ENCODE measurements at places on chromosomes 11 and 22.

DNA sequence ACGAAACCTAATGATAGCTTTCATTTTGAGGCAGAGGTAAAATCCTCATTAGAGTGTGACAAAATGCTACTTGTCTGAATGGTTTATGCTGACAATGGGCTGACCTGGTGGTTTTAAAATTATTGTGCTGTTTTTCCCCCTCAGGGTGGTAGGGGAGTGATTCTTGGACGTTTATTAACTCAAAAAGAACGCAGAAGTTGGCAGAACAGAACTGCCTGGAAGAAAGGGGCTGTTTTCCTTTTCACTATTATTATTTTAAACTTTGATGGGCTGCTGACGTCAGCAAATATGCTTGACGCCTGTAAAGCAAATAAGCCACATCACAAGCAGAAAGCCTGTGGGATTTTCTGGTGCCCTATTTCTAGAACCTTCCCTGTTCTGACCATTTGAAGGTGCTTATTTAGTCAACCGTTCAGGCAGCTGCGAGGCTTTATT lies 4.0 kb downstream of the RASSF10 start:
- no peak for DNase-seq

DNA sequence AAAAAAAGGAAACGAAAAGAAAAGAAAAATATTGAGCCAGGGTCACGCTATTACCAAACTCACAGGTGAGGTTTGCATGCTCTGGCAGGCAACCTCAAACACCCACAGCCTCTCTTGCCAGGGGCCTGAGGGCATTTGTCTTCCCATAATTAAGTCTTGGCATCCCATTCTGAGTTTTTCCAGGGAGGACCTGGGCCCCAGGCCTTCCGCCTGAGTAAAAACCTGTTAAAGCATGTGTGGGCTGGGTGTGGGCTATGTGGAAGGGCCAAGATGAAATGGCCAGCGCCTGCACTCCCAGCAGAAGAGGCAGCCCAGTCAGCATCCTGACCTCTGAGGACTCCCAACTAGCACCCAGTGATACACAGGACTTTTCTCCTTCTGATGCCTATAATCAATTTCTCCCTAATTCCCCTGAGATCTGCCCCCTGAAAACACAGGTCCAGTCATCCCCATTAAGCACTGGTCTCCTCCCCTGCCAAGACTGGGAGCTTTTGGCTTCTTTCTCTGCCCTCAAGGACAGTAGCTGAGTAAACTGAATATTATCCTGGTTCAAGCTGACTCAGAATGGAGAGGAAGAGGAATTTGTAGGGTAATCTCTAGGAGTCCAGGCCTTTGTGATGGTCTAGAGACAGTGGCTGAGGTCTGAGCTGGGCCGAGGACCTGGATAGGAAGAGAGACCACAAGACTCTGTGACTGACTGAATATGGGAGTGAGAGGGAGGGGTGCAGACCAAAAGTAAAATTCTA lies 35.6 kb upstream of the ACER3 start:
- DNase-seq, result no peak

DNA sequence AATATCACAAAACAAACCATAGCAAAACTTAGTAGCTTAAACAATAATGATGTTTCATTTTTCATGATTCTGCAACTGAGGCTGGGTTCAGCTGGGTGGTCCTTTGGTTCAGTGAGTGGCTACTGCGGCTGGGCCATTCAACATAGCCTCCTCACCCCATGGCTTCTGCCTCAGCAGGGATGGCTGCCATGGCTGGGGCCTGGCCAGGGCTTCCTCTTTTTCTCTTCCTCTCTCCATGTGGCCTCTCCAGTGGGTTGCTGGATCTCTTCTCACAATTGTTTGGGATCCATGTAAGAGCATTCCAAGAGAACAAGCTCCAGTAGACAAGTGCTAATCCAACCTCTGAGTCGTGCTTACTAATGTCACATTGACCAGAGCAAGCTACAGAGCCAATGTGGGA lies 248.6 kb upstream of the PLET1 start:
- DNase-seq, result no peak

GRCh38 chr11:70734379-70734778 lies 336.1 kb downstream of the CTTN start:
- DNase-seq, result no peak

GRCh38 chr11:130151196-130151595 lies 8.4 kb upstream of the ST14 start:
- DNase-seq, result no peak

DNA sequence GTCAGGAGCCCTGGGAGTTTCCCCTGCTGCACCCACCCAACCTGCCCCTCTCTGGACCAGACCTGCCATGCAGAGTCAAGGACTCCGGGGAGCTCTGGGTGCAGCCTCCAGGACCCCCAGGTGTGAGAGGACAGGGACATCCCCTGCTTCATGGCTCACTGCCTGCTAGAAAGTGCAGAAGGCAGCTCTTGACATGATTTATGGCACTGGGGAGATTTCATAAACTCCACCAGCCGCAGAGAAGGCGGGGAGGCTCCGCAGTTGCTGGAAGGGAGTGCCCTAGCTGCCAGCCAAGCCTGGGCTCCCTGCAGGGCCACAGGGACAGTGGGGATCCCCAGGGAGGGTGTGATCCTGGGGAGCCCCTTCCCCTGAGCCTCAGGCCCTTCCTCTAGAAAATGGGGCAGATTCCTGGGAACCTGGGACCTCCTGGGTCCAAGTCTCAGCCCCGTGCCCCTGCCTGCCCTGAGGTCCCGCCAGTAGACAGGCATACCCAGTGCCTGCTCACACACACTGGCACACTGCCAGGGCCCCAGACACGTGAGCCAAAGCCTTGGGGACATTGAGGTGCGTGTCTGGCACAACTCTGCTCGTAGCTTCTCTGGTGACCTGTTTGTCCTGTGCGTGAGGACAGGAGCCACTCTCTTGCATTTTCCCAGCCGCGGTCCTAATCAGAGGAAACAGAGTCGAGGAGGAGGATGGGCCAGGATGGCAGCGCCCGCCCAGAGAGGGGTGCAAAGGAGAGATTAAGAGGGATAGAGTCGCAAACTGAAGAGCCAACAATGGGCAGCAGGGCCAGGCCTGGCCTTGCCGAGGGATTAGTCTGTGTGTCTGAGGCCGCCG lies 13.8 kb downstream of the CABP7 start:
- no peak for DNase-seq

DNA sequence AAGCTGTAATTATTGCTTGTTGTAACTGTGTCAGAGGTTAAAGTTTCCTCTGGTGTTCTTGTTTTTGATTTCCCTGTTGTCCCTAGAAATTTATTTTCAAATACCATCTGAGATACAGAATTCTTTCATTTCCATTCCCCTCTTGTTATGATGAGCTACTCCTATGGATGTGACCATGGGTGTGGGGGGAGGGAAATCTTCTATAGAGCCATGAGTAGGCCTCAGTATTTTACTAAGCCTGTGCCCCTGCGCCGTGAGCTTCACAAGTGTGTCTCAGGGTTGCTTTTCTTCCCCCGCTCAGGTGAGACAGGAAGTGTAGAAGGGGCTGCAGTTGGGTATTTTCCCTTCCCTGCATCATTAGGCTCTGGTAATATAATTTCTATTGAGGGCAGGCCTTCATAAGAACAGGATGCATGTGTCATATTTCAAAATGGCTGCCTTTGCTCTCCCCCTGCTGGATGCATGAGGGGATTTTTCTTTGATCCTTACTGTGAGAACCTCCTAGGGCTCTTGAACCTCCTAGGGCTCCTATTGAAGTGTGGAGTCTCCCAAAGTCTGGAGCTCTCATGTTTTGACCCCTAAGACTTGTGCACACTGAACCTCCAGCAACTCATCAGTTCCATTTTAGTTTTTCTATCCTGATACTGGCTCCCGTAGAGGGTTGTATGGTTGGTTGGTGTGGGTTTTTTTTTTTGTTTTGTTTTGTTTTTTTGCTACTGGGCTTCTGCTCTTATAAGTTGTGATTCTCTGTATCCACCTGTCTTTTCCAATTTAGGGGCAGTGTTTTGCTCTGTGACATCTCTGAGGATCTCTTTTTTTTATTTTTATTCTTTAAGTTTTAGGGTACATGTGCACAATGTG lies 658.2 kb downstream of the NTM start:
- no peak for DNase-seq

DNA sequence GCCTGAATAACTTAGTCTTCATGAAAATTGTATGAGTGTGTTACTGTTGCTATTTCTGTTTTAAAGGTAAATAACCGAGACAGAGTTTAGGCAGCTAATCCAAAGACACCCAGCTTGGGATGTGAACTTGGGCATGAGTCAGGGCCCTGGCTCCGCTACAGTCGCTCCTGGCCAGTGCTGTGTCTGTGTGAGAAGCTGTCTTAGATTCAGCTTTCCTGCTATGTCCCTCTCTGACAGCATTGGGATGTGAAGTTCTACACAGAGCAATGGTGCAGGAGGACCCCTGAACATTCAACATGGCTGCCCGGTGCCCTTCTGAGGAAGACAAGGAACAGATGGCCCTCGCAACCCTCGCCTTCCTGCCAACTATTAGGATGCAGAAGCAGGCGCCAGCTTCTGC lies 49.4 kb downstream of the GALNT18 start:
- DNase-seq, result no peak

DNA sequence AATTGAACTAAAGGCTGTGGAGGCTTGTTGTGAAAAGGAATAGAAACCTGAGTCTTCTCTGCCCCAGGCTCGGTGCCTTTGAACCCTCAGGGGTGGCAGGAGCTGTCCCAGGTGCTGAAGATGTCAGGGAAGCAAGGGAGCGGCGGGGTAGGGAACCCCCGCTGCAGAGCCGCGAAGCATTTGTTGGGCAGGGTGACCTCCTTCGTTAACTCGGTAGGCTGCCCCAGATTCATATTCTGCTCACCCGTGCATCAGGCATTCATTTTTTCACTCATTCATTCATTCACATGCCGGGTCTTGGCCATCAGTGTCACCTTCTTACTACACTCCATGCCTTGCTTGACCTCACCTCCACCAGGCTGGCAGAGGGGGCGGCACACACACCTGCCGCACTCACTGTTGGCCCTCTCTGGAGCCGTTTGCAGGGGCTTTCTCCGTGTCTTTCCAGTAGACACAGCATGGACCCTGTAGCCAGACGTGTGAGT lies 618.9 kb downstream of the BRD1 start:
- DNase-seq, result no peak

DNA sequence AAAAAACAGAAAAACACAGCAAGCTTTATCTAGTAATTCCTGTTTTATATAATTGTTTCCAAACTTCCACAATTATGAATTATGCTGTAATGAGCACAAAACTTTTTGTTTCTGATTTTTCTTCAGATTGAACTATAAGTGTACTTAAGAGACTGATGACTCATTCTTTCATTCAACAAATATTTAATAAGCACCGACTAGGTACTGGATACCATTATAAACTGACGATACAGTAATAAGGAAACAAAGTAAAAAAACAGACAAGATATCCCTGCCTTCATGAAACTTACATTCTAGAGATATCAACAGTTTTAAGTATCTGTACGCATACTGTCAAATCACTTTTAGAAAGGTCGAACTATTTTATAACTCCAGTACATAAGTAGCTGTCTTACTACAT lies 78.6 kb downstream of the ME3 start:
- DNase-seq, result no peak

DNA sequence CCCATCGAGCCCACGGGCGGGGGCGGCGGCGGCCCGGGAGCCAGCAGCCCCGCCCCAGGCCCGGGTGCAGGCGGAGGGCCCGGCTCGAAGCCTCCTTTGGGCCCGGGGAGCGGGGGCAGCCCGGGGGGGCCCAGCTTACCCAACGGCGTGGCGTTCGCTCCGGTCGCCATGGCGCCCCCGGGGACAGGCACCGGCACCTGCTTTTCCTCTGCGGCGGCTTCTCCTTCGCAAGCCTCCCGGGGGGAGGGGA lies 194 bp downstream of the SF1 start:
- DNase-seq, result no peak

DNA sequence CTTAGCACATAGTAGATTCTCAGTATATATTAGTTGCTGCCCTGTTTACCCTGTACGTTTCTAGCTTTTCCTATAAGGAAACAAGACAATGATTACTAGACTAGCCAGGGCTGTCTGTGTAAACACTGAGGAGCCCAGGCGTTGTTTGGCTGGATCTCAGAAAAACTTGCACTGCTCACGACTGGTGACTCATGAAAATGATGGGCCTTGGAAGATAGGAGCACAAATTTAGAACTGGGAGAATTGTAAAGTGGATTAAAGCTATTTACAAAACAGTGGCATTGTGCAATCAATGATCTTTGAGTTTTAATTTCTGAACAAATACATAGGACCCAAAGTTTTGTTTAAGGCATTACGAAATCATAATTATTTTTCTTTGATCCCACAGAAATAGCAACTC lies 276.9 kb downstream of the FAM76B start:
- DNase-seq, result no peak

DNA sequence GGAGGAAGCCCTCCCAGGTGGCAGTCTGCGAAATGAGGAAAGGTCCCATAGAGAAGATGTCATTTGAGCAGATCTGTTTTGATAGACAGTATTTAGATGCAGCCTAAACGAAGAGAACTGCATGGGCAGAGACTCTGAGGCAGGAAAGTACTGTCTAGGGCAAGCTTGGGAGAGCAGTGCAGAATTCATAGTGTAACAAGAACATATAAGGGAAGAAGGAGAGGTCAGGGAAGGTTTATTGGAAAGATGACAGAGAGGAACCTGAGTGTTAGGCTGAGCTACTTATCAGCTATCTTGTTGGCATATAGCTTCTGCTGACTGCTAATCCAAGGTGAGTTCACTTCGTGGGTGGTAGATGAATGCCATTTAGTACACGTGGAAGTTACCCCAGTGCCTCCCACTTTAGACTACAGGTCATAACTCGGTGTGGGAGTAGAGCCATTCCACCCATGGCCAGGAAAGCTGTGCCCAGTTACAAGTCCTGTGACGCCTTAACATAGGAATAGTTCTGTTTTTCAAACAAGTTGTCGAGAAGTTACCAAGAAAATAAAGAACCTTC lies 99.5 kb downstream of the DBX1 start:
- DNase-seq, result no peak

DNA sequence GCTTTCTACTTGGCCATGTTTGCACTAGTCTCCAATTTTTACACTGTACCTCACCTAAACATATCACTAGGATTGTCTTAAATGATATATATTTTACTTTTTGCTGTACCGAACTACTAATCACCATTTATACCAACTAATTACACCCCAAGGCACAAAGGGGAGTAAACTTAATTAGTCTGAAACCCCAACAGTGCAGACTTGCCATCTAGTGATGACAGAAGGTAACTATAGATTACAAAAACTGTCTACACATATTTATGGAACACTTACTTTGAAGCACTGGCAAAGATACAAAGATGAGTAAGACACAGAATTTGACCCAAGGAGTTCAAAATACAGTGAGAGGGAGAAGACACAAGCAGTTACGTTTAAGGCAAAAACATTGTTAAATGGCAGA lies 139.7 kb downstream of the CNTN5 start:
- DNase-seq, result no peak

GRCh38 chr11:12089473-12089872 lies 20.9 kb upstream of the MICAL2 start:
- DNase-seq, result no peak

GRCh38 chr11:70005107-70005818 lies 72.9 kb upstream of the ANO1 start:
- DNase-seq, result no peak

DNA sequence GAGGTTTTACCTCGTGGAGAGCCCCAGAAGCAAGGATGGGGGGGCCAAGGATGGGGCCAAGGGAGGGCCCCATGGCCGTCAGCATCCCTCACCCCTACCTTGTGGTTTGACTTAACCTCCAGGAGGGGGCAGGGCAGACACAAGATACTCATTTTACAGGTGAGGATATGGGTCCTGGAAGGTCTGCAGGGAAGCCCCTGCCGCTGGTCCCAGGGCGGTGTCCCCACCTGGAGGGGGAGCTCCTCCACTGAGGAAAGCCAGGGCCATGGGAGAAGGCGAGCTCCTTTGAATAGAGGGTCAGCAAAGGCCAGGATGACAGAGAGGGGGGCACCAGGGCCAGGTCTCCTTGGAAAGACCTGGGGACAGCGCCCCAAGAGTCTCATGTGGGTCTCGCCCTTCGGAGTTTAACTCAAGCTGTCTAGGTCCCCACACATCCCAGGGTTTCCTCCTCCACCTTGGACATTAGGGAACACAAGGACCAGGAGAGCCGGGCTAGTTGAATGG lies 5.9 kb upstream of the ADORA2A start:
- no peak for DNase-seq
